ENCODE measurements at places on chromosomes 2 and 18.

DNA sequence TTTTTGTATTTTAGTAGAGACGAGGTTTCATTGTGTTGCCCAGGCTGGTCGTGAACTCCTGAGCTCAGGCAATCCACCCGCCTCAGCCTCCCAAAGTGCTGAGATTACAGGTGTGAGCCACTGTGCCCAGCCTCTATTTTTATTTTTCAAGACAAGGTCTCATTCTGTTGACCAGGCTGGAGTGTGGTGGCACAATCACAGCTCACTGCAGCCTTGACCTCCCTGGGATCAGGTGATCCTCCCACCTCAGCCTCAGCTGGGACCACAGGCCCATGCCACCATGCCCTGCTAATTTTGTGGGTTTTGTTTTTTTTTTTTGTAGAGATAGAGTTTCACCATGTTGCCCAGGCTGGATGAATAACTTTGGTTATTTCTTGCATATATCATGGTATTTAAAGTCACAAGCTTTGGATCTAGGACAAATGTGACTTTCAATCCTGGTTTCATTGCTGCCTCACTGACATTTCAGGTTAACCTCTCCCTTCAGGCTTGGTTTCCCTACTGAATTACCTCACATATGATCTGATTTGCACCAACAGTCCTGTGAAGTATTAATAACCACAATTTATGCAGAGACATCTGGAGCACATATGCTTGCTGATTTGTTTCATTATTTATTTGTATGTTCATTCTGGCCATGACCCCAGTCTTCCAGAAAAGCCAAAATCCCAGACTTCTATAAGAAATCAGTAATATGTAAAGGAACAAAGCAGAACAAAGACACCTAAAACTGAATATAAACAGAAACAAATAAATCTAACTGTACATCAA is 17.5 kb upstream of the RAB31 start:
- DNase-seq = no peak

DNA sequence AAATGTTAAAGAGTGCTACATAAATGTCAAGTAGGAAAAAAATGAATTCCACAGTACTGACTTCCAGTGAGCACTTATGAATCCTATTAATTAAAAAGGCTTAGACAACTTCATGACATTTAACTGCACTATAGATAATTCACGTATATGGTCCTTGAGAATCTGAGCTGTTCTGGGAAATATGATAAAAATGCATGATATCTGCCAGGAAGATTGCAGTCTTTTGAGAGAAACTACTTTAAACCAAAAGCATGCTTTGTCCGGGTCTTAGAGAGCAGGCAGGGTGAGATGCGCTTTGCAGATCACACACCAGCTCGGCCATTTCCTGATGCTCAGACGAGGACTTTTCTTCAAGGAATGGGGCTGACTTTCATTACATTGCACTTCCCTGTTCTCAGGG is 42.6 kb downstream of the CMPK2 start:
- no peak for DNase-seq

- DNase-seq = no peak
These were observed 44.1 kb downstream of the NCK2 start for GRCh38 chr2:105788670-105789290.

GRCh38 chr18:76697441-76697901 is 124.9 kb upstream of the ZNF236 start:
- no peak for DNase-seq

DNA sequence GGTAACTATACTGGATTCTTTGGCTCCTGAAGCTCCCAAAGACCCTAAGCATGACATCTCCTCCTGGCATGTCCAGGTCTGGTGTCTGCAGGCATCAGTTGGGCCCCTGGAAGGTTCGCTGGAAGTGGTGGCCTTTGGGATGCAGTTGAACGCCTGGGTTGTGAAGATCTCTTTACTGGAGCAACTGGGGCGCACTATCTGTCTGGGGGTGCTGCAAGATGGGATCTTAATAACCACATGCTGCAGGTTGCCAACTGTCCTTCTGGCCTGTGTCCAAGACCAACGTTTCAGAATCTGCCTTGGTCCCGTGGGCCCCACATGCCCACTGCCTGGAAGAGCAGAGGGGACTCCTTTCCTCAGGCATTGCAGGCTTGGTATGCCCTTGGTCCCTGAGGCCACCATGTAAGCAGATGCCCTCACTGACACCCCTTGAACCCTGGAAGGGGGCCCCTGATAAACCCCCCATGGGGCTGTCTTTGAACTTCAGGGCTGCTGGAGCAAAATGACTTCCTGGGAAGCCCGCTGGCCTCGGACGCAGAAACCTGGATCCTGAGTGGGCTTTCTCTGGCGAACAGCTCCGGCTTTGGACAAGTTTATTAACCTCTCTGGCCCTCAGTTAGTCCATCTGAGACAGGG is 101.9 kb downstream of the TWIST2 start:
- DNase-seq = no peak

GRCh38 chr2:120066800-120067547 is 54.1 kb downstream of the EPB41L5 start:
- no peak for DNase-seq

GRCh38 chr2:64402876-64403275 is 51.1 kb upstream of the LGALSL start:
- no peak for DNase-seq

- no peak for DNase-seq
These were observed 278.9 kb downstream of the SLC4A3 start for GRCh38 chr2:219906114-219907010.

GRCh38 chr18:3540805-3541548 is 91.0 kb downstream of the TGIF1 start:
- DNase-seq = no peak

DNA sequence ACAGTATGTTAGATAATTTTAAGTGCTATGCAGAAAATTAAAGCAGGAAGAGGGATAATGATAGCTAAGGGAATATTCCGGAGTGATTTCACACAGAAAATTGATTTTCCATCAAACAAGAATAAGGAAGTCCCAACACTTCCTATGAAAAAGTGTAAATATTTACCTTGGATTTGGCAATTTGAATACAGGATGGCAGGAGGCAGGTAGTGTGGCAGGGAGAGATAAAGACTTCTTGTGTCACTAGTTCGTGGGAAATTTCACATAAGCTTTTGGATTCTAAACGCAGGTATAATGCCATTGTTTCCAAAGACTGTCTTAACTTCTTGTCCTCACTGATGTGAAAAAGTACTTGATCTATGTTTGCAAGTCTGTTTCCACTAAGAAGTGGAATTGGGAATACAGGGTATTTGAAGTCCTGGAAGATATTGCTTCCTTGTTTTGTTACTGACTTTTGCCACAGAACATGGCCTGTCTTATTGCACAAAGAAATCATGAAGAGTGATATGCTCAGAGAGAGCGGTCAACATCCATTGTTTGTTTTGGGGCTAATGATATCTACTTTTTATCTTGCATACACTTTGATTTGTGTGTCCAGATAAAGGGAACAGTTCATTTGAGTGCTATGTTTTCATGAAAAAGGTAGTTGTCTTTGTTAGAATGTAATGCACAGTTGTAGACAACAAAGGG is 1216.1 kb upstream of the FAM98A start:
- no peak for DNase-seq

- DNase-seq = no peak
These were observed 45.1 kb downstream of the COL5A2 start for GRCh38 chr2:189134485-189134884.

DNA sequence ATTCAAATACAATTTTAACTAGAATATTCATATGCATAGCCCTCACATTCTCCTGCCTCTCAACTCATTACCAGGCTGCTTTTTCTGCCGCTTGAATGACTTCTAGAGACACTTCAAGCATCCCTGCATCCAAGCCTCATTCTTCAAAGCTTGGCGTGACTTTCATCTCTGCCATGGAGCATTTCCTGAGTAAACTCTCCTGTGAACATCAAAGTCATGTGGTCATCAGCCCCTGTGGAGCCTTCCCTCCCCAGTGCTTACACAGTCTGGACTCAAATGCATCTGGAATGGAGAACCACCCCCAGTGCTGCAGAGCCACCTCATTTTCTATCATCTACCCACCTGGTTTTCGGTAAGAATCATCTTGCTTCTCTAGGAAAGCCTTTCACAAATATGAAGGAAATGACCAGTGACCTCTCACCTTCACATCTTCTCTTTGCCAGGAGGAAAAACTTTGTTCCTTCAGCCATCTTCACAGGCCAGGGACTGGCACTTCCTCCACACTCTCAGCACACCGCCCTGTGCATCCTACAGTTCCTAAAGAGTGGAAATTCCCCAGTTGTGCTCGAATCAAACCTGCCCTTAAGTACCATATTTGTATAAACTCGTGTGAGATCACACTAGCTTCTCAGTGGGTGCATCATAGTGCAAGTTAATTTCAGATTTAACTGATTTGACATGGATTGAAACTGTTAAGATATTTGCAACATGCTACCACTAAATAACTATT is 116.4 kb downstream of the COL6A3 start:
- DNase-seq = no peak

DNA sequence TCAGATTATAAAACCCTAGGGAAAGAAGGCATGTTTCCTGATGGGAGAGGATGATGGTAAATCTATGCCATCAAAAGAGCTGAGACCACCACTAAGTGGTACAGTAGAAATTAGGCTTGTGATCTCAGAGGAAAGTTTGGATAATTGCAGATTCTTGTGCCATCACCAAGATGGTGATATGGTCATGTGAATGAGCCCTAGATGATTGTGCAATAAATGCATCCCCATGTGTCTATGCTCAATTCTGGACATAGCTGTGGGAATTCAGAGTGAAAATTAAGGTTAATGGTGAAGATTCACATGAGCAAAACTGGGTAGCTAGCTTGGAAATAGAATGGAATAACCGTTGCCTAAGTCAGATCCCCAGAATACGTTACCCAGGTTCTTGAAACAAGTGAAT is 496.1 kb upstream of the FSIP2 start:
- DNase-seq = no peak

- no peak for DNase-seq
These were observed 3.9 kb upstream of the MATN3 start for GRCh38 chr2:20016346-20016745.

DNA sequence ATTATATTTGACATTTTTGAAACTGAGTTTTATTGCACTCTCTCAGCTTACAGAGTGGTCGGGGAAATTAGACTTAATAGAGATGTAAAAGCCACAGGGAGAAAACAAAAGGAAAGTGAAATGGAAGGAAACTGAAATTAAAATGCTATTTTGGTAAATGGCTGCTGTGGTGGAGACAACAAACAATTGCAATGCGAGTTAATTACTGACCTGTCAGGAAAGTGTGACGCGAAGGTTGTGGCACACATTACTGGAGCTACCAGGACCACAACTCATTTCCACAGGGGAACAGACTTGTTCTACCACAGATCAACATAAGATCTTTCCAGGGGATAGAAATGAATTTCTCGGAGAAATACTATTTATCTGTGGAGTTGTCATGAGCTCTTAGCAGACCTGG is 19.5 kb downstream of the ARHGAP15 start:
- DNase-seq = no peak

DNA sequence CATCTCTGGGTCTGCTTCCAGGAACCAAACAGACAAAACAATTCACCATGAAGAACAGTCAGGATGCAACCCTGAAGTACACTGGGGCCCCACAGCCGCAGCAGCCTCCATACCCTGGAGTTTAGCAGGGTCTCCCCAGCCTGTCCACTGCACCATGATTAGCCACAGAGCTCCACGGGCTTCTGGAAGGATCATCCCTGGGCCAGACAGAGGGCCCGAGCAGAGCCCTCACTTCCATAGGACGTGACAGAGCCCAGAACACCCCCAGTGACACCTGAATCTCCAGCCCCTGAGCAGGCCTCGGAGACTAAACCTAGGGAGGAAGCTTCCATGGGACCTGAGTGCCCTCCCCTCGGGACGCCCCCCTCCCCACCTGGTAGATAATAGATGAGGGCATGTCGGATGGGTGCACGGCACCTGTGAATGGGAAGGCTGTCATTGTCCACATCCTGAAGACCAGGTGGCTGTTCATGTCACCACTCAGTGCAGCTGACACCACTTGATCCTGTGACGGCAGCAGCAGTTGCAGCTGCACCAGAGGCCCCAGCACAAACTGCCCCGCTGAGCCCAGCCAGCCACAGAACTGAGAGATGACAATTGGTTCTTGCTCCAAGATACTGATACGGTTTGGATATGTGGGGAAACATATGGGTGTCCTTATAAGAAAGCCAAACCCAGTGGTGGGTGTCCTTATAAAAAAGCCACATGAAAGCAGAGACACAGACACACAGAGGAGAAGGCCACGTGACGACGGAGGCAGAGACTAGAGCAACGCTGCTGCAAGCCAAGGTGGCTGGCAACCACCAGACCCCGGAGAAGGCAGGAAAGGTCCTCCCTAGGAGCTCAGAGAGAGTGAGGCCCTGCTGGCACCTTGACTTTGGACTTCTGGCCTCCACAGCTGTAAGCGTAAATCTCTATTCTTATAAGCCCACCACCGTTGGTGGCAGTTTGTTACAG is 23.2 kb downstream of the KIF1A start:
- no peak for DNase-seq

GRCh38 chr2:98514879-98515249 is 70.2 kb downstream of the INPP4A start:
- no peak for DNase-seq

DNA sequence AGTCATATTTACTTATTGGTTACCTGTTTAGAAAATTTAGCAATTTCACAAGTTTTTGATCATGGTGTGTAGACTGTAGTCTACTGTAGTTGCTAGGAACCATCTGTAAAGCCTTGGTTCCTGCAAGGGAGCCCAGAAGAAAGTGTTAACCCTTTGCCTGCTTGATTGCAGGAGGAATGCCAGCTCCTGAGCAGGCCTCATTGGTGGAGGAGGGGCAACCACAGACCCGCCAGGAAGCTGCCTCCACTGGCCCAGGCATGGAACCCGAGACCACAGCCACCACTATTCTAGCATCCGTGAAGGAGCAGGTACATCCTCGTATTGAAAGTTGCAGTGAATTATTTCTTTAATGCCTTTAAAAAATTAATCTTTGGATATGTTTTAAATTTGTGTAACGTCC is 76.3 kb downstream of the PKP4 start:
- no peak for DNase-seq

DNA sequence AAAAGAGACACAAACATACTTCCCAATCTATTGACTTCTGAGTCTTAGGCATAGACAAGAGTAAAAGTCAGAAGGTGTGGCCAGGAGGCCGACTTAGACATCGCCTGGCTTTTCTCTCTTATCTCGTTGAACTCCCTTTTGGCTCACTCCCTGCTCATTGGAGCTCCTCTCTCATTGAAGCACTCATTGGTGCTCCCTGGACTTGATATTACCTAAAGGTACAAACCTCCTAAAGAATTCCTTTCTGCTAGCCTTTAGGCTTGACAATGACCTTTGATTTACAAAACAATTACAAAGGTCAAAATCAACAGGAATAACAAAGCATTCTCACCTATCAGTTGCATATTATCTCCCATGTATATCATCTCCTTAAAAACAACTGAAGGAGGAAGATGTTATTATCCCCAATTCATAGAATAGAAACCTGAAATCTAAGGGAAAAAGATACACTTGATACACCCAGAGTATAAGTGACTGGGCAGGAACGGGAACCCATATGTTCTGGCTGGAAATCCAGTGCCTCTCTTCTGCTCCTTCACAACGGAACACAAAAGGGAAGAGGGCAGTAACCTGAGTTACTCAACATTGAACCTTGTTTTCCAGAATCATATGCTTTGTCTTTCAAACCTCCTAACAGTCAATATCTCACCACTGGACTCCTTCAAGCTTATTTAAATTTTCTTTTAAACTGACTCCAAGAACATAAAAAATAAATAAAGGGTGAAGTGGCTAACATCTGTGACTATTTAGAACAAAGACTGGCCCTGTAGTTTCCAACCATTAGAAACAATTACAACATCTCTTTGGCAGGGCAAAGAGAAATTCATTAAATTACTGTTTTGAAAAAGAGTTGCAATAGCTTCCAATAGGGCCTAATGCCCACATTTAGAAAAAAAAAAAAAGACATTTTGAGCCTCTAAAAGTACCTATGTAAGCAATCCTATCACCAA is 1247.9 kb downstream of the LRP1B start:
- DNase-seq = no peak

- DNase-seq = no peak
These were observed 84.3 kb downstream of the FEZ2 start for GRCh38 chr2:36513661-36514060.
